ENCODE measurements at places on chromosomes 2 and 18. TPM values are rescaled to one million over a fixed set of nuclear protein-coding genes. Genes with fewer than 3 reads are reported as not detected.

The TMEM200C gene
- not detected for total RNA-seq

The CXXC1 gene
- total RNA-seq: 261 TPM

The CIB4 gene
- total RNA-seq: not detected

The SCN9A gene
- total RNA-seq: 8.8 TPM

DNA sequence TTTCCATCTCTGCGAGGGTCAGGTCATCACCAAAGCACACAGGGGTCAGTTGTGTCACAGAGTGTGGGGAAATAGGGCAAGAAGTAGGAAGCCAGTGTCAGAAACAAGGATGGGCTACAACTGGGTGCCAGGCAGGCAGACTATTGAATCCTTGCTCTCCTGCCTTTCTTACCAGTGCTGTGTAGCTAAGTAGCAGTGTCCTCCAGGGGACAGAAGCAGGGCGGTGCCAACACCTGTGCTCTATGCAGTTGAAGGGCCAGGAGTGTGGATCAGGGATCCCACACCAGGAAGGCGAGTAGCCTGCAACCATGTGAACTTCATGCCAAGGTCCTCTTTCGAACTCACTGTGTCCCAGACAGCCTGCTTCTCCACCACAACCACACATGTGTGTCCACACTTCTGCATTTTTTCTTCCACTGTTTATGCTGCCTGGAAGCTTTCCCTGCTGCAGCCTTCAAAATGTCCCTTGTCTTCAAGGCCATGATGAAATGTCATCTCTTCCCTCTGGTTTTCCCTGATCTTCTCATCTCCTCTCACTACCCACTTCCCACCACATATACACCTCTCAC, 25.4 kb upstream of the REG3G start:
- no peak for DNase-seq

DNA sequence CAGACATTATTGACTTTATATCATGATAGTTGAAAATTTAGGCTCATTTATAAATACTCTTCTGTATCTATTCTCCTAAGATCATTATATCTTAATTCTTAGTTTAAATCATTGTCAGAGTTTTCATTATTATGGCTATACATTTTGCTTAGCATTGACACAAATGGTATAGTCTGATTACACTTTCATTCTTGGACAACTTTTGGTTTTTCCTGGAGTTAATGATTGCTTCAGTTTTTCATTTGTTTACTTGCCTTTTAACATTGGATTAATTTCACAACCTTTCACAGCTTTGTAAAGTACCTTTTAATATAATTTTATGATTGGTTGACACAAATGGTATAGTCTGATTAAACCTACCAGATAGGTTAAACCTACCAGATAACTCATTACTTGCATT, 298.2 kb downstream of the DYSF start:
- DNase-seq: no peak

GRCh38 chr18:51170664-51171063, 26.8 kb downstream of the MEX3C start:
- DNase-seq: no peak

GRCh38 chr18:48808476-48808875, 142.3 kb downstream of the SMAD7 start:
- DNase-seq: no peak

DNA sequence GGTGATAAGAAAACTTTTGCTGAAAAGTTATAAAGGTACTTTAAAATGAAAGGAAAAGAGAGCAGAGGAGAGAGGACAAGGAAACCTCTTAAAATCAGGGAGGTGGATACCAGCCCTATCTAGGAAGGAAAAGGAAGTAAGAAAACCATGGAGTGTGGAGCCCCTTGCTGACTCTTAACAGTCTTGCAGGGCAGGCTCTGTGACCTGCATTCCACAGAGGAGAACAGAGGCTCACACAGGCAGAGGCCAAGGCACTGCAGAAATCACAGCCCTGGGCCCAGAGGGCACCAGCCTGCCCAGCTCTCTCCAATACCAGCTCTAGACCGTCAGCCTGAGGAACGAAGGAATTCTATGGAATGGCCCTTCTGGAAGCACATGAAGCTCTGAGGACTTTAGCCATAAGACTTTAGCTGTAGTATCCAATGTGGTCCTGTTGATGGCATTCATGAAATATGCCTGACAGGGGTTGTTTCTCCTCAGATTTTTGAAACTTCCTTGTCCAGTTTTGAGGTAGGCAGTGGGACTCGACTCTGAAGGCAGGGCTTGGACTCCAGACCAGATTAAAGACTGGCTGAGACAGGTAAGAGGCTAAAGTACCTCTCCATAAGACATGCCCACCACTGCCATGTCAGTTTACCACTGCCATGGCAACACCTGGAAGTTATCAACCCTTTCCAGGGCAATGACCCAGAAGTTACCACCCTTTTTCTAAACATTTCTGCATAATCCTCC, 216.3 kb downstream of the ANAPC1 start:
- no peak for DNase-seq

All from Peyer's patch (tissue), 4 donors.